ENCODE measurements at places on chromosomes 4 and X. TPM values are rescaled to one million over a fixed set of nuclear protein-coding genes. Genes with fewer than 3 reads are reported as not detected.

Gene PDLIM5
- total RNA-seq = 203 TPM

Gene SGMS2
- 142 TPM for total RNA-seq

Gene REELD1
- total RNA-seq = not detected

Gene MAGEA11
- total RNA-seq = not detected

Gene ZNF157
- total RNA-seq = 0.11 TPM

Gene ANOS1
- 2.4 TPM for total RNA-seq

Gene VCX
- total RNA-seq = not detected

Gene PAGE5
- not detected for total RNA-seq

Gene TRAM1L1
- total RNA-seq = 6.3 TPM

Gene NXF3
- total RNA-seq = not detected

Gene GRIA3
- not detected for total RNA-seq

Gene TCEAL9
- 71.1 TPM for total RNA-seq

Gene RENBP
- total RNA-seq = under 0.01 TPM

Gene BMP3
- not detected for total RNA-seq

Gene RAB40A
- 2.7 TPM for total RNA-seq

Gene FRMD7
- under 0.01 TPM for total RNA-seq

Gene HNRNPD
- total RNA-seq = 29.1 TPM

Gene GPRASP1
- 1.3 TPM for total RNA-seq

Gene PASD1
- not detected for total RNA-seq

Gene MAOA
- total RNA-seq = 50.3 TPM

Gene CDX4
- not detected for total RNA-seq

Gene AMOT
- 221 TPM for total RNA-seq

Gene CHRDL1
- not detected for total RNA-seq

Gene USP51
- 7.1 TPM for total RNA-seq

Measured in placental epithelial cell (primary cell).